ENCODE measurements at places on chromosomes 7 and 10.

DNA sequence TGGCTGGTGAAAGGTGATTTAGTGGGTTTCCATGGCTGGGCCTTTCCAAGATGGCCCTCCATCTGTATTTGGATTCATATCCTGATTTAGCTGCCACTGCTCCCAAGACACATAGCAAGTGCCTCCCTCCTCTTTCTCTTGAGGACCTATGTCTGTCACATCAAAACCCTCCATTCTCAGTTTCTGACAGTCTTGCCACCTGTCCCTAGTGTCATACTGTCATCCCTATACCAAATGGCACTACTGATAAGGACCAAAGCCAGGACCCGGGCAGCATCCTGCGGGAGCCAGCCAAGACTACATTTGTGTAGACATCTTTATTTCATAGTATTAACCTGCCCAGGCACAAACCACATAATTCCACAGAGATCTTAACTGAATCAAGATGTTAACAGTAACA, 34.8 kb downstream of the PNLIPRP2 start:
- DNase-seq = no peak

- DNase-seq = no peak
Measured at GRCh38 chr7:80498481-80499349, 13.1 kb downstream of the GNAT3 start.

DNA sequence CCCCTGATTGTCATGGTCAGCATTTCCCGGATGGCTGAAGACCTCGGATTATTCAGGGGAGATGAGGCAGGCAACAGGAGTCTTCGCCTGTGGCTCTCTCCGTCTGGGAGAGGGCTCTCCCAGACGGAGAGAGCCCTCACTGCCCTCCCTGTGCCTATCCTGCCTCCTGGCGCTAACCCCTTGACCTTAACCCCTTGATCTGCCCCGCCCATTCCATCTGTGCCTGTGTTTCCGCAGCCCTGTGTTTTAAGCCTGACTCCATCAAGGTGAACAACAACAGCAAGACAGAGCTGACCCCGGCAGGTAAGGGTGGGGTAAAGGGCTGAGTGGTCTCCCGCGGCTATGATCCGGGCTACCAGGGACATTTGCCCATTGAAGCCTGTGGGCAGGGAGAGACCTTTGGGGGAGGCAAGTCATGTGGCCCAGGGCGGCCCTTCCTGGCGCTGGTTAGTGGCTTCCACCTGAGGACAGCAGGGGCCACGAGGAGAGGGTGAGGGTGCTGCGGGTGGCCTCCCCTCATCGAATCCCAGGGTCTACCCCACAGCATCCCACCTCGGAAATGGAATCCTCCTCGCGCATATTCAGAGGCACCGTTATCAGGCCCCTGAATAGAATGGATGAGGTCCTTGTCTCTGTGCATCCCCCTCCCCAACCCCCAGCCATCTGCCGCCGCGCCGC, 4.2 kb upstream of the MUC12 start:
- DNase-seq = no peak

DNA sequence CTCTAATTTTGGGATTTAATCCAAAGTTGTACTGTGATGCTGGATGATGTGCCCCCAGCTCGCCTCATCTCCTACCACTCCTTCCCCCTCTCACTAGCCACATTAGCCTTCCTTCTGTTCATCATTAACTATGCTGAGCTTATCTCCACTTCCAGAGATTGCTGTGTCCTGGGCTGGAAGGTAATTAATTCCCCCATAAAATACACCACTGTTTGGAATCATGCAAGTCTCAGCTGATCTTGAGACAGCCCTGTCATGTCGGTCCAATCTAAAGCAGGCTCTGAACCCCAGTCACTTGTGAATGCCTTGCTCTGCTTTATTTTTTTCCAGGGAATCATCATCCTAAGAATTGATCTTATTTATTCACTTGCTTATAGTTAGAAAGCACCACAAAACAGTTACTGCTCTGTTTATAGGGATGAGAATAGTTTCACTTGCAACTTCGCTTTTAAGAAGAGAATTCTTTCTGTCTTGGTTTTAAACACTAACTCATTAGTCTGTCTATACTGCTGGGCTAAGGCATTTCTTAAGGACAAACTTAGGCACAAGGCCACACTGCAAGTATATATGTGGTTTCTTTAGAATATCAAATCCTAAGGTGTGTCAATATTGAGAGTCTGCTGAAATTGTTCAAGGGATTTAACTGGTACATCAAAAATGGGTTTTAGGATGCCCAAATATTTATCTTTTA, 341.1 kb upstream of the SEMA3A start:
- no peak for DNase-seq

DNA sequence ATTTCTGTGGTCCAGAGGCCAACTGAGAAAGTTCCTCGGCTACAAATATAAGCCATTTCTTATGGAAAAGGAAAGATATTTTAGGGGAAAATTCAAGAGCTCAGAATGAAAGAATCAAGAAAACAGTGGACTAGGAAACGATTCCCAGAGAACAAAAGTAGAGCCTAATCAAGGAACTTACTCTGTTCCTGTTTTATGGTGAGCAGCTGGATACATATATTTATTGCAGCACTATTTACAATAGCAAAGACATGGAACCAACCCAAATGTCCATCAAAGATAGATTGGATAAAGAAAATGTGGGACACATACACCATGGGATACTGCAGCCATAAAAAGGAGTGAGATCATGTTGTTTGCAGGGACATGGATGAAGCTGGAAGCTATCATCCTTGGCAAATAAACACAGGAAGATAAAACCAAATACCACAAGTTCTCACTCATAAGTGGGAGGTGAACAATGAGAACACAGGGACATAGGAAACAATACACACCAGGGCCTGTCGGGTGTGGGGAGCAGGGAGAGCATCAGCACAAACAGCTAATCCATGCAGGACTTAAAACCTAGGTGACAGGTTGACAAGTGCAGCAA, 298.7 kb downstream of the THSD7A start:
- DNase-seq = no peak

GRCh38 chr10:119863951-119864565, 8.6 kb downstream of the MCMBP start:
- DNase-seq = no peak

- DNase-seq = no peak
Measured at GRCh38 chr10:58969576-58969975, 206.9 kb upstream of the PHYHIPL start.

All from activated CD8-positive, alpha-beta memory T cell treated with anti-CD3 and anti-CD28 coated beads for 1 hour (primary cell).